Stimulated activated CD4-positive, alpha-beta T cell treated with anti-CD3 and anti-CD28 coated beads, Interleukin-1b, Interleukin-23, amount 100 ng/mL, for 48 hours (primary cell): ENCODE measurements at places on chromosomes 7 and 10.

DNA sequence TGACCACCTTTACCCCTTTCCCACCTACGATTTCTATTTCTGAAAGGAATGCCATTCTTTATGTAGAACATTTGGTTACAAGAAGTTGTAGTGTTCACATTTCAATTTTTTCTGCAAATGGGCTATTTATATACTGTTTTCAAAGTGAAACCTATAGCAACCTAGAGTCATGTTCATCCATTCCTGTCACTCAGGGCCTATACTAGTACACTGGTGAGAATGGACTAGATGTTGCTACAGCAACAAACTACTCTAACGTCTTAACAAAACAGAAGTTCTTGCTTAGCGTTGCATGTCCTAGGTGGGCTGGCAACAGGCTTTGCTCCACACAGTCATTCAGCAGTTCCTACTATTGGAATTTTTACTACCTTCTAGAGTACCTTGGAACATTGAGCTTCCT, 16.3 kb downstream of the CASD1 start:
- no peak for DNase-seq

- no peak for DNase-seq
Observed at GRCh38 chr7:121953601-121954000, 80.6 kb downstream of the PTPRZ1 start.

- DNase-seq, result no peak
Observed at GRCh38 chr7:143900230-143900766, 1.7 kb downstream of the TCAF1 start.

GRCh38 chr10:36450380-36450779, 675.0 kb upstream of the ANKRD30A start:
- DNase-seq, result no peak

GRCh38 chr7:124246262-124246863, 213.5 kb upstream of the TMEM229A start:
- DNase-seq, result no peak

DNA sequence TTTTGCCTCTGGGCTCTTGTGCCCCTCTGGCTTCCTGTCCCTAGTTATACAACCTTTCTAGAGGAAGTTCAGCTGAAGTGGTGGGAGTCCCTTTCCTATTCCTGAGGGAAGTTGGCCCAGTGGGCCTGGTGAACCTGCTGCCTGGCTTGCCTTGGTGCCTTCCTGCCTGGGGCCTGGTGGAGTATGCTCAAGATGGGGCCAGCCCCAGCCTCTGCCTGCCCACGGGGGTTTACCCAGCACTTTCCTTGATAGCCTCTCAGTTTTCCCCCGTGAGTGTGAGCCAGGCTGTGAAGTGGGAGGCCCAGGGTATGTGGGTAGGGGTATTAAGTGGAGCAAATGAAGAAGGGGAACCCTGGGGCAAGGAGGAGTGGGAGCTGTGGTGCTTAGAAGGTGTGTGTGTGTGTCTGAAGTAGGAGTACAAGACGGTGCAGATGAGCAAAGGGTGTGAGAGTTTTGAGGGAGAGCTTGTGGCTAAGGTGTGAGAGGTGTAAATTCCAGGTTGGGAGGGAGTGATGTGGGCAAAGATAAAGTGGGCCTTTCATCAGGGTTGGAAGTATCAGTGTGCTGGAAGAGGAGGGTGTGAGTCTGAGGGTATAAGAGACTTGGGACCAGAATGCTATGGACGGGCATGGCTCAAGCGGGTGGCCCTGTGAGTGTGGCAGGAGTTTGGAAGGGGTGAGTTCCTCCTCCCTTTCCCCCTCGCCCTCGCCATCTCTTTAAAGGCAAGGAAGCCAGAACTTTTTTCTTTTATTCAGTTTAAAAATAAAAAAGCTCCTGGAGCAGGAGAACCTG, 10.9 kb upstream of the PAX2 start:
- DNase-seq, result no peak
